IMR-90 (cell line): ENCODE measurements at places on chromosomes 7 and 10. TPM values are rescaled to one million over a fixed set of nuclear protein-coding genes. Genes with fewer than 3 reads are reported as not detected.

DNA sequence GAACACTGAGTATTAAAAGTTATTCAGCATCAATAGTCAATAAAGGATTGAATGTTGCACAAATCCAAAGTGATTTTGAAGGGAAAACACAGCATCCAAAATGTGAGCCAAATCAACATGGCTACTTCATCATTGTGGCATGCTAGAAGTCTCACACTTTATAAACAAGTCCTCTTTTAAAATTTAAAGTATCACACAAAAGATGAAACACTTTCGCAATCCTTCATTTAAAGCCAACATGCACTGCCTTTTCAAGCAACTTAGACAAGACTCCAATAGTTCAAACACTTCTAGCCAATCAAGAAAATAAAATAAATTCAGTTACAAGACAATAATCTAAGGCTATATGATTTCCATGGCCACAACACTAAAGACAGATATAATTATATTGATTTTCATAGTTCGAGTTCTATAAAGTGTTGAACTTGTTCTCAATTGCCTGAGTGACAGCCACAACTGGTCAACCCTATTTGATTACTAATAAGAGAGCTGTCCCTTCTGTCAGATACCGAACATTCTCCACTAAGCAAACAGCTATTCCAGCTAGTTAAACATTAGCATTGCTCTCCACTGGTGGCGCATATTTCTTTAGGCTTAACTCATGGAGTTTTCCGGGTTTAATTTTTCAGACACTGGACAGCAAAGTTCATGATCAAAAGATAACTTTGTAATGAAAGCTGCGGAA is 8.3 kb downstream of the EBF3 start:
- H3K27ac ChIP-seq: no peak overlapping the region
- peaks cover 2% of the 10 kb centered on the region; the same call in 1 of the 2 replicates for H3K4me1 ChIP-seq
- H3K36me3 ChIP-seq: peaks cover 5% of the 10 kb centered on the region; the same call in 1 of the 2 replicates
- DNase-seq: no peak

DNA sequence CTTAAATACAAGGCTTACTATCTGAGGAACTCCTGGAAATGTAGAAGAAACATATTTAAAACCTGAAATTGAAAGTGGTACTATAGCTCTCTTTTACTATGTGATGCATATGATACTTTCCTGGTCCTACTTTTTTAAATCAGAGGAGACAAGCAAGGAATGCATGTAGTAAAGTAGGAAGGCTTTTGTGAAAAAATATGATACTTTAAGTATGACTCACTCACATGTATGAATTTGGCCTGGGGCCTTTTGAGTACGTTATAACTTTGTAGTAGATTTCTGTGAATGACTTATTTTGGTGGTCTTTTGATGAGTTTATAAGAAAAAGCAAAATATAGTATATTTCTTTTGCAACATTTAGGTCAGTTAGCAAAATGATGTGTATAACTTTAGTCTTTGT is 53.8 kb downstream of the TAX1BP1 start:
- H3K36me3 ChIP-seq: peaks cover 12% of the 10 kb centered on the region
- no peak overlapping the region for H3K27ac ChIP-seq
- H3K27me3 ChIP-seq: no peaks in the 10 kb centered on the region
- no peaks in the 10 kb centered on the region for H3K4me1 ChIP-seq
- DNase-seq: peak; percentile 60

- no peaks in the 10 kb centered on the region for H3K36me3 ChIP-seq
- H3K27ac ChIP-seq: no peak overlapping the region
- no peaks in the 10 kb centered on the region for H3K27me3 ChIP-seq
- no peak overlapping the region for H3K4me3 ChIP-seq
- no peaks in the 10 kb centered on the region for H3K4me1 ChIP-seq
- no peak for DNase-seq
These were observed 501.6 kb upstream of the PHF14 start for GRCh38 chr7:10472115-10472514.

DNA sequence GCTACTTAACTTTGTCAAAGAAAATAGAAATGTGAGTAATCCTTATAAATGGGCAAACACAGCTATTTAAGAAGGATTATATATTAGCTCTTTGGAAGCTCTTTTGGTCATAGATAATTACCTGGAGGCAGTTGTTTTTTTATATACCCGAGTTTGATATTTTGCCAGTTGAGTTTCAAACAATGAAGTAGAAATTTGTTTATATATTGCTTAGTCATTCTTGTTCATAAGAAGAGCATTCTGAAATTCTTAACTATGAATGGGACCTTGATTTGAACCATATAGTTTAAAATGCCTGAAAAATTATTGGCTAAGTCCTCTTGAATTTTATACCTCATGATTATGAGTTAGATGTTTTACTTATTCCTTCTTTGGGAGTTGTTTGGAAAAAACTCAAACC is 36.4 kb downstream of the MINPP1 start:
- H3K4me3 ChIP-seq: no peak overlapping the region
- H3K4me1 ChIP-seq: peaks cover 18% of the 10 kb centered on the region
- H3K27ac ChIP-seq: no peak overlapping the region
- DNase-seq: peak; percentile 76
- peaks cover 11% of the 10 kb centered on the region for H3K36me3 ChIP-seq
- H3K27me3 ChIP-seq: no peaks in the 10 kb centered on the region

GRCh38 chr7:25024066-25024465 is 44.1 kb upstream of the OSBPL3 start:
- no peaks in the 10 kb centered on the region for H3K27me3 ChIP-seq
- no peak overlapping the region for H3K27ac ChIP-seq
- H3K4me1 ChIP-seq: peaks cover 16% of the 10 kb centered on the region
- H3K4me3 ChIP-seq: no peak overlapping the region
- H3K36me3 ChIP-seq: no peaks in the 10 kb centered on the region

GRCh38 chr7:117673839-117674238 is 194.0 kb downstream of the CFTR start:
- DNase-seq: peak; percentile 67
- peaks cover 11% of the 10 kb centered on the region; the same call in 1 of the 2 replicates for H3K4me1 ChIP-seq
- no peak overlapping the region for H3K27ac ChIP-seq
- no peaks in the 10 kb centered on the region for H3K36me3 ChIP-seq
- no peak overlapping the region for H3K4me3 ChIP-seq

DNA sequence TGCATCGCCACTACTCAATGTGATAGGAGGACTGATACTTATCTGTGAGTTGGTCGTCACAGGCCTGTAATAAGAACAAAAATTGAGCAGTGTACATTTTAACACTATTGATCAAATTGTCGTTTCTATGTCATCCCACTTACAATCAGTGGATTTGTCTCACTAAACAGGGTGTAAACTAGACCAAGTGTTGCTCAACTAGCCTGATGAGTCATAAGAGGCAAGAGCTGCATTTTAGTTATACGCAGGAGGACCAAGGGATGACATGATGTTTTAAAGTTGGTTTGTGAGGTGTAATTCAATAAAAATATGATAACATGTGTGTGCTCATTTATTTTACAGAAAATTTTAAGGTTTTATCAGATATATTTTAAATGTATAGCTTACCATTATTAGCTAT is 1239.2 kb downstream of the REEP3 start:
- no peak overlapping the region for H3K27ac ChIP-seq
- no peak for DNase-seq
- no peaks in the 10 kb centered on the region for H3K36me3 ChIP-seq
- no peaks in the 10 kb centered on the region for H3K27me3 ChIP-seq
- H3K4me1 ChIP-seq: no peaks in the 10 kb centered on the region

DNA sequence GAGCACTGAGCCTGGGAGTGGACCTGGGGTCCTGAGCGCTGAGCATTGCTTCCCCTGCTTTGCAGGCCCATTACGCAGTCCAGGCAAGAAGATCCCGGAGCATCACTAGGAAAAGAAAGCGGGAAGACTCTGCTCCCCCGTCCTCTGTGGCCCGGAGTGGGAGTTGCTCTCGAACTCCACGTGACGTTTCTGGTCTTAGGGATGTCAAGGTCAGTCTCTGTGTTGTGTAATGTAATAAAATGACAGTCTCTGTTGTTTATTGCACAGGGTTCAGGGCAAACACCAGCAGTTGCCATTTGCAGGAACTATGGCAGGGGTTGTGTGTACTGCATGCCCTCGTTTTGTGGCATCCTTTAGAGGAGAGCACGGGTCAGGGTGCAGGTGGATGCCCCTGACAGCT is 10.0 kb downstream of the IDI2 start:
- H3K27ac ChIP-seq: no peak overlapping the region
- peaks cover 64% of the 10 kb centered on the region for H3K36me3 ChIP-seq
- no peaks in the 10 kb centered on the region for H3K4me1 ChIP-seq
- H3K4me3 ChIP-seq: no peak overlapping the region

GRCh38 chr10:48957361-48958151 is 17.9 kb upstream of the LRRC18 start:
- no peak for DNase-seq
- peaks cover 9% of the 10 kb centered on the region for H3K27me3 ChIP-seq
- H3K4me1 ChIP-seq: no peaks in the 10 kb centered on the region
- no peak overlapping the region for H3K4me3 ChIP-seq
- no peak overlapping the region for H3K27ac ChIP-seq

- no peaks in the 10 kb centered on the region for H3K4me1 ChIP-seq
- no peak overlapping the region for H3K4me3 ChIP-seq
- H3K27ac ChIP-seq: no peak overlapping the region
- DNase-seq: no peak
These were observed 338.8 kb downstream of the DNAJB9 start for GRCh38 chr7:108908456-108908855.

DNA sequence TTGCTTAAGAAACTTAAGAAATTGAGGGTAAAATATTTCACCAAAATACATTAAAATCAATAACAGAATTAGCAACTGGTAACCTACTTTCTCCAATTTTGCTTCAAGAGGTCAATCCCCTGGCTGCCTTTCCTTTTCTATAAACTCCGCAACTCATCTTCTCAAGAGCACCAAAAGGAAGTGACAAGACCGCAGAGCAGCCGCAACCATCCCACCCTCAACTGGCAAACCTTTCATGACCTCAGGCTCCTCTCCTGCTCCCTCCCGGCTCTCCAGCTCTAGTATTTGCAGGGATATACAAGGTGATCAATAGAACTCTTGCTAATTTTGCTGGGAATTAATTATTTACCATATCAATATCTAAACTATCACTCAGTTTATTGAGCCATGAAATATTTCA is 88.9 kb downstream of the ATE1 start:
- no peak overlapping the region for H3K4me3 ChIP-seq
- no peak overlapping the region for H3K27ac ChIP-seq
- DNase-seq: no peak
- H3K36me3 ChIP-seq: 0 out of 2 replicates have a peak, but pooled peaks cover 4% of the 10 kb centered on the region
- H3K27me3 ChIP-seq: no peaks in the 10 kb centered on the region

The CTAGE6 gene
- total RNA-seq: under 0.01 and 0.18 TPM in 2 replicates

The STYXL1 gene
- total RNA-seq: 70.0 and 73.8 TPM in 2 replicates

The TSPAN33 gene
- total RNA-seq: 0.28 and 0.36 TPM in 2 replicates

The GJD4 gene
- total RNA-seq: not detected in 2 replicates

The SCIN gene
- under 0.01 TPM in 1 of 2 replicates, not detected in the other for total RNA-seq

The TACR2 gene
- not detected in 2 replicates for total RNA-seq

The MYH16 gene
- total RNA-seq: 0.18 and 0.28 TPM in 2 replicates

The SORCS1 gene
- total RNA-seq: under 0.01 TPM in 1 of 2 replicates, not detected in the other

The KCP gene
- total RNA-seq: not detected in 2 replicates

The PRSS2 gene
- total RNA-seq: not detected in 2 replicates

The ADCY1 gene
- total RNA-seq: 0.18 and 0.28 TPM in 2 replicates

The CNTNAP2 gene
- total RNA-seq: not detected in 2 replicates
